ENCODE measurements at places on chromosomes 7 and 10.
A peak's percentile ranks its signal among the peaks of the same experiment; 100 is the strongest.

DNA sequence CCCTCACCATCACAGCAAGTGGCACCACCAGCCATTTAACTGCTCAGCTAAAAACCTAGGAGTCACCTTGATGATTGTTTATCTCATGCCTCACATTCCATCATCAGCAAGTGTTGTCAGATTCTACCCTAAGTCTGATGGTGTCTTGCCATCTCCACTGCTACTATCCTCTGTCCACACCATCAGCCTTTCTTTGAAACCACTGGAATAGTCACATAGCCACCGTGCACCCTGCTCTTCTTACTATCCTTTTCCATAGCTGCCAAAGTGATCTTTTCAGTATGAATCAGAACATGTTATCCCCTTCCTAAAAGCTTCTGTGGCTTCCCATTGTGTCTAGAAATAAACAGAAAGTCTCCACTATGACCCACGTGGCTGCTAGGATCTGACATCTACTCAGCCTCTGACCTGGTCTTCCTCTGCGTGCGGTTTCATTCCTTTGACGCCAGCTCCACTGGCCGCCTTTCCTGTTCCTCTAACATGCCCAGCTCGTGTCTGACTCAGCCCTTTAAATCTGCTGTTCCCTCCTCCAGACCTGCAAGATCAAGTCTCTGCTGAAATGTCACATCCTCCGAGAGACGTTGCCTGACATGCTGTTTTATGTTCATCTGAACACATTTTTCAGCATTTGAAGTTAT lies 16.5 kb upstream of the CHN2 start:
- DNase-seq, result no peak

GRCh38 chr10:123682477-123682876 lies 16.3 kb downstream of the GPR26 start:
- no peak for DNase-seq

DNA sequence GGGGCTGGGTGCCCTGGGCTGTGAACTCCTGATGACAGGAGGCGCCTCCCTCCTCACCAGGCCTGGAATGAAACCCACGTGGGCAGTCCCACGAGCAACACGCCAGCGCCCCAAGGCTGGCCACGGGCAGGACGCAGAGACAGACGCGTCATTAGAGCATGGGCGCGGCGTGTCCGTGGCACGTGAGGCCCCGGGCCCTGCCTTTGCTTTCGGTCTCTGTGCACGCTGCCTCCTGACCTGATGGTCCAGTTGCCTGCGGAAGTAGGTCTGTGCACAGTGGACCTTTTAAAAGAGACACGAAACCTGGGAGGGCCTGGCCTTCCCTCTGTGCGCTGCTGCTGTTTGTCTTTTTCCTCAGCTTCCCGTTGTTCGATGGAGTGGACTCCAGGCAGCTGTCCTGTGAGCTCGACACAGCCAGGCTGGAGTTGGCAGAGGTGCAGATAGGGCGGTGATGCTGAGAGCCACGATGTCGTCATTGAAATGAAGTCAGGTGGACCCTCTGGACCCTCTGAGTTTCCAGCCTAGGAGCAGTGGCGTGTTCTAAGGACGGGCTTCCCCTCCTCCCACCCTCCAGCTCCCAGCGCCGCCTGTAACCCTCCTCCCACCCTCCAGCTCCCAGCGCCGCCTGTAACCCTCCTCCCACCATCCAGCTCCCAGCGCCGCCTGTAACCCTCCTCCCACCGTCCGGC lies 40.1 kb upstream of the CFAP46 start:
- no peak for DNase-seq

- peak; percentile 78 for DNase-seq
Observed at GRCh38 chr10:110918269-110918642, 724 bp downstream of the BBIP1 start.

DNA sequence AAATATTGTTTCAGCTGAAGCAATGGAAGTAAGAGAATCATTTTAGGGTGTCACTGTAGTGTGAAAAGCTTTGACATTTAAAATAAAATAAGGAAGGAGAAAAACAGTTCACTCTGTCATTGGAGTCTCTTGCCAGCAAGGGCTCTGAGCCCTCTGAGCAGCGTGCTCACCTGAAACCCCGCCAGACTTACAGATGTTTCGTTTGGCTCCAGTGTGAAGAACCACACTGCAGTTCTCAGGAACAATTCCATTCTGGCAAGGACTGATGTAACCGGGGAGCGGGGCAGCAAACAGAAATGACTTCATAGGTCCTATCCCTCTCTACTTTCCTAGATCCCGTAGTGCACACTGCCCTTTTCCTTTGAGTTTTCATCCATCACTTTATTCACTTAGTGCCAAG lies 164.3 kb downstream of the CELF2 start:
- no peak for DNase-seq

DNA sequence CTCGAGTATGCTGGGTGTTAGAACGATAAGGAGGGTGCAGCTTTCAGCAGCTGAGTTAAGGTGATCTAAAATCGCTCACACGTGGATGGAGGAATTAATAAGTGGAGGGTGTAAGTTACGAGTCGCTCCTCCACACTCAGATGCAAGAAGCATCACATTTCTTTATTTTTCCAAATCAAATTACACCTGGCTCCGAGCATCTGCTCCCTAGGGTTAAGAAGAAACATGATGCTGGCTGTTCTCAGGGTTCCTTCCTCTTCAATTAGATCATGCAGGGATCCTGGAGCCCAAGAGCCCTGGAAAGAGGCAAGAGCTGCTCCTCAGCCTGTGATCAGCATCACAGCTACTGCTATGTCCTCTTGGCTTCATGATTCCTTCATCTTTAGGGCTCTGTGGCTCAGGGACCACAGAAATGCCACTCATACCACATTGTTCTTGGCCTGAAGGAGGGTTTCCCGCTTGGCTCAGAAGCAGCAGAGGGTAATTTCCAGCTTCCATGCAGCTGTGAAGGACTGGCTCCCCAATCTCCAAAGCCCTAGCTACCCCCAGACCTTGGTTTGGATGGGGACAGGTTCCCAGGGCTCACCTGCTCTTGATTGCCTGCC lies 235.9 kb upstream of the ZNF32 start:
- no peak for DNase-seq

All from T-helper 9 cell (primary cell).